ENCODE measurements at places on chromosomes 16 and 17.

DNA sequence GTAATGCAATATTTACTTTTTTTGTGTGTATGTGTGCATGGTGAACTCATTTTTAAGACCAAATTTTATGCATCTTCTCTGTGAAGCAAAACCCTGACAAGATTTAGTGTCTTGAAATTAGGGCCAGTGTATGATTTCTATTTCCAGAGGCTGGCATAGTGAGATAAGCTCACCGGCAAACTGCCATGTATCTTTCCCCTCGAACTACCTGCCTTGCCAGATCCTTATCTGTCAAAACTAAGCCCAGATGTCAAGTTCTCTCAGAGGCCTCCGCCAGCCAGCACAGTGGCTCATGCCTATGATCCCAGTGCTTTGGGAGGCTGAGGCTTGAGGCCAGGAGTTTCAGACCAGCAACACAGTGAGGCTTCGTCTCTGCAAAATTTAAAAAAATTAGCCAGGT, 10.0 kb downstream of the USP32 start:
- no peak for DNase-seq

GRCh38 chr16:75996491-75996890, 270.2 kb upstream of the CPHXL start:
- no peak for DNase-seq

- DNase-seq: no peak
Measured at GRCh38 chr17:55433629-55434422, 12.2 kb upstream of the MMD start.

GRCh38 chr17:62723842-62724241, 84.3 kb downstream of the MARCHF10 start:
- DNase-seq: no peak

GRCh38 chr17:5672815-5673430, 88.6 kb upstream of the NLRP1 start:
- DNase-seq: peak; percentile 19

- DNase-seq: no peak
Measured at GRCh38 chr16:47067203-47067602, 76.5 kb downstream of the NETO2 start.

DNA sequence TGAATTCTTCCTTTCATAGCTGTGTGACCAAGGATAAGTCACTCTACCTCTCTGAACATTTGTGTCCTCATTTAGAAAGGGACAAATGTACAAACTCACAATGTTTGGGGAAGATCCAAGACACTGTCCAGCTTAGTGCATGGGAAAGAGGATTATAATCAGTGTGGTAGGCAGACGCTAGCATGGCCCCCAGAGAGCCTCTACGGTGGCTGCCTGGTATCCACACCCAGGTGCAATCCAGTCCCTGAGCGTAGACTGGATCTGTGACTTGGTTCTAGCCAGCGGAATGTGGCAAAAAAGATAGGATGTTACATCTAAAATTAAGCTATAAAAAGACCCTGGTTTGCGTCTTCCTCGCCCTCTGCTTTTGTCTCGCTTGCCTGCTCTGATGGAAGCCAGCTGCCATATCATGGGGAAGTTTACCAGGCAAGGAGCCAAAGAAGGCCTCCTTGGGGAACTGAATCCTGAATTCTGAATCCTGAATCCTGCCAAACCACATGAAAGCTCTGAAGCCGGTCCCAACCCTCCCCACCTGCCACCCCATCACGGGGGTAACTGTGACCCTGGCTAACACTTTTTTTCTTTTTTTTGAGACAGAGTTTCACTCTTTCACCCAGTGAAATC, 51.7 kb downstream of the PLXDC1 start:
- DNase-seq: no peak

GRCh38 chr17:50620858-50621257, 13.8 kb upstream of the ABCC3 start:
- no peak for DNase-seq

DNA sequence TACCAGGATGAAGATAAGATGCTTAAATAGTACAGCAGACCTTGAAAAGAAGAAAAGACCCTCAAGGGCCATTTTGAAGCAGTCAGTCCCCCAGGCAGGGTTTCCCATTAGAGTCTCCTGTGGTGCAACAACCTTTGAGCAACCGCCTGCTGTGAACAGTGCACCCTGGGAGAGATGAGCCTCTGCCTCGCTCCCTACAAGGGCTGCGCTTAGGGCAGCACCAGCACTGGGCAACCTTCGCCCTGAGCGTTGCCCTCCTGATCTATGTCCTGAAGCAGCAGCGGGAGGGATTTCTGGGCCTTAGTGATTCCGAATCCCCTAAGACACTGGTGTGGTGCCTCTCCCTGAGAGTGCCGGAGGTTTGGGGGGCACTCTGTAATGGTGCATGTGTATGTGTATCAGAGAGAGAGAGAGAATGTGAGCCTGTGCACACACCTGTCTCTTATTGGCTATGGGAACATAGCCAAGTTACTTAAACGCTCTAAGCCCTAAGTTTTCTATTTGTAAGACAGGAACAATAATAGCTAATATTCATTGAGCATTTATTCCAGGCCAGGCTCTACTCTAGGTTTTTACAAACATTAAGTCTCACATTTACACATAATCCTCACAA, 25.2 kb upstream of the ABCC12 start:
- DNase-seq: no peak

DNA sequence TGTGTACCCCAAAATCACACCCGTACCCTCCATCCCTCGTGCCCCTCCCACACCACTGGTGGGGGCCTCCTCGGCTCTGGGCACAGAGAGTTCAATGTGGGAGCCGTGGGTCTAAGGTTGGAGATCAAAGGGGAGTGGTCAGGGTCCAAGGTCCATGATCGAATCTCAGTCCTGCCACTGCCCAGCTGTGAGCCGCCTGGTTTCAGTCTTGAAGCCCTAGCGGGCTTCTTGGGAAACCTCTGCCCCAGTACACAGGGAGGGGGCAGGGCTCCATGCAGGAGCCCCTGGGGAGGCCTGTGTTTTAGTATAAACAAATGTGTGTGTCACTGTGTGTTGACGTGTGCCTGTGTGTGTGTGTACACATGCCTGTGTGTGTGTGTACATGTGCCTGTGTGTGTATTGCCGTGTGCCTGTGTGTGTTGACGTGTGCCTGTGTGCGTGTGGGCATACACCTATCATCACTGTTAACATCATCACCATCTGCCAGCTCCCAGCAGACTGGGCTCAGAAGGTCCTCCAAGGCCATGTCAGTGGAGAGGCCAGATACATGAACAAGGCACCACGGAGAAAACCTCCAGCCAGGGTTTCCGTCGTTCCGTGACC, 26.5 kb upstream of the ZNF469 start:
- DNase-seq: no peak

DNA sequence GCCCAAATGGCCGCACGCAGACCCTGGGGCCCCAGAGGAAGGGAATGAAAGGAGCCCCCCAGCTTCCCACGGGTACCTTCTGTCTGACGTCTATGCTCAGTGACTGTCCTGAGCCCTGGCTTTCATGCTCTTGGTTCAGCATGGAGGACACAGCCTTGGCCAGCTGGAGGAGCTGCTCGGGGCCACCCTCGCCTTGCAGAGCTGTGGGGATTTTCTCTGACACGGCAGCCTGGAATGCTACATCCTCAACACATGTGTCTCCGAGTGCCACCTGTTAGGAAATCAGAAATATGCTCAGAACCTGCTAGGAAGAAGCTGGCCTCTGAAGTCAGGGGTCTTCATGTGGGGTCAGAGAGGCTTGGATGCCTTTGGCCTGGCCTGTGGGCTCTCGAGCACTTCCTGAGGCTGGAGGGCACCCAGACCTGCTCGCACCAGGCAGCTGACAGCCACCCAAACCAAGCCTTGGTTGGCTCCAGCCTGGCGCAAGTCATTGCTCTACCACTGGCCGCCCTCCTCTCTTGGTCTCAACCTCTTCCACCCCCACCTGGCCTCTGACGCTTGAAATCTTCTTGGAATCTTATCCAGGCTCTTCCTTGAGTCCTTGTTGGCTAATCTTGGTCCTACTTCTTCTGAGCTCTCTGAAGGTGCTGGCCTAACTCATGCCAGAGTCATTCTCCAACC, 63.7 kb upstream of the BCO1 start:
- no peak for DNase-seq

DNA sequence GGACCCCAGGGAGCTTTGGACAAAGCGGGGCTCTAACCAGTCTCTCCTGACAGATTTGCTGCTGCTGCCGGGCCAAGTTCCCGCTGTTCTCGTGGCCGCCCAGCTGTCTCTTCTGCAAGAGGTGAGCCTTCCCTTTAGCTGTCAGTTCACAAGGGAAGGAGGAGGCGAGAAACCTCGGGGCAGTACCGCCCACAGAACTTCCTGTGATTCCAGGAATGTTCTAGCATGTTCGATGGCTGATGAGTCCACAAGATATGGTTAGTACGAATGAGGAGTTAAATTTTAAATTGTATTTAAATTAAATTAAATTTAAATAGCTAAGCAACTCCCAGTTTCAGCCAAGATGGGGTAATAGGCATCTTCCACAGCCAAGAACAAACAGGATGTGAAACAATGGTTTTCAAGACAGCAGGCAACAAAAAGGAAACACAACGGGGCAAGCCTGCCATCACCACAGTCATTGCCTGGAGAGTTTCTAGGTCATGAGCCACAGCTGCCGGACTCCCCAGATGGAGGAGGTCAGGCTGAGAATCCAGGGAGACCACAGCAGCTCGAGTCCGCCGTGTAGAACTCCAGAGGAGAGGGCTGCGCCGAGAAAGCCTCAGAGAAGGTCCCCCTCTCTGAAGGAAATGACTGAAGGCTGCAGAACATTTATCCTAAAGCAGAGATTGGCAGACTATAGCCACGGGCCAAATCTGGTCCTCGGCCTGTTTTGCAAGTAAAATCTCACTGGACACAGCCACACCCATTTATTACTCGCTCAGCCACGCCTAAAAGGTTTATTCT, 9.5 kb upstream of the TCF25 start:
- DNase-seq: peak; percentile 41

GRCh38 chr17:36824678-36825101, 112.6 kb upstream of the LHX1 start:
- DNase-seq: no peak

DNA sequence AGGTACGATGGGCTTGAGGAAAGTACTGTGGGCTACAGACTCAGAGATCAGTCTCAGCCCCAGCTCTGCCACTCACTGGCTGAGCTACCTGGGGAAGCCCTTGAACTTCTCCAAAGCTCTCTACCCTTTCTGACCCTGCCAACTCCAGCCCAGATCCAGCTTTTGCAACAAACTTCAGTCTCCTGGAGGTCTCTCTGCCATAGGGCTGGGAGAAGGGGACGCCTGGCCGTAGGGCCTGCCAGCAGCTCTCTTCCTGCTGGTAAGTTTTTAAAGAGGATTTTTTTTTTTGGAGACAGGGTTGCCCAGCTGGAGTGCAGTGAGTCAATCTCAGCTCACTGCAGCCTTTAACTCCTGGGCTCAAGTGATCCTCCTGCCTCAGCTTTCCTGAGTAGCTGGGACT, 11.5 kb downstream of the INPP5K start:
- DNase-seq: no peak

DNA sequence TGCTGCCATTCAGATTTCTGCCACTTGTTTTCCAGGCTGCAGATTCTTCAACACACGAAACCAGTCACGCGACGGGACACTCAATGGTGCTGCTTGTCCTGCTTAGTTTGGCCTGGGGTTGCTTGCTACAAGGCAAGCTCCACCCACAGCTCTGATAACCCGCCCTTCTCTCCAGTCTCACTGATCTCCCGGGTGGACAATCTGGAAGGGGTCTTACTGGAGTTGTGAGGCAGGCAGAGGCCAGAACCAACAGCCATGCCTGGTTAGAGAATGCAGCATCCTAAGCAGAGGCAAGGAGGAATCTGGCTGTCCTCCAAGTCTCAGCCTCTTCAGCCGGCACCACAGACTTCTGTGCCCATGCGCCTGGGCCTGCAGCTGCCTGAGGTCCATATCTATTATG, 119.1 kb downstream of the KCNJ12 start:
- no peak for DNase-seq

- DNase-seq: no peak
Measured at GRCh38 chr17:60468371-60468770, 46.1 kb downstream of the CHCT1 start.

All from activated T-cell treated with anti-CD3 and anti-CD28 coated beads, Interleukin-2, amount 50 U/mL, for 48 hours (primary cell).